ENCODE measurements at places on chromosomes 12 and 14. TPM values are rescaled to one million over a fixed set of nuclear protein-coding genes. Genes with fewer than 3 reads are reported as not detected.
A peak's percentile ranks its signal among the peaks of the same experiment; 100 is the strongest.

The WSCD2 gene
- not detected for total RNA-seq

The STAC3 gene
- 2.6 TPM for total RNA-seq

The SMOC1 gene
- total RNA-seq, result not detected

DNA sequence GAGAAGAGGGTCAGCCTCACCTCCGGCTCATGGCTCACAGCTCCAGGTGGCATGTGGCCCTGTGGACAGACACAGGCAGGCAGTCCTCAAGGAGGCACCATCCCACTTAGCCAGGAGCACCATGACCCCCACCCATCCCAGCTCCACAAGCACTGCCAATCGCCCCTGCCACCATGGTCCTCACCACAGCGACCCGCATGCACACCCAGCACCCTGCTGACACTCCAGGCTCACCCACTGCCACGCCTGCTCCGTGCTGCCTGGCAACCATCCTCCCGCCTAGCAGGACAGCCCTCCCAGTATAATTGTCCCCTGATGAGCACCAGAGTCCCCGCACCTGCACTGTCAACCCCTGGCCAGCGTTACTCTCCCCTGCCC lies 50.9 kb downstream of the TRPV4 start:
- H3K4me3 ChIP-seq, result no peak overlapping the region
- H3K27ac ChIP-seq, result no peak overlapping the region
- H3K4me1 ChIP-seq, result peaks cover 4% of the 10 kb centered on the region
- H3K27me3 ChIP-seq, result no peaks in the 10 kb centered on the region

- H3K27ac ChIP-seq, result peak overlapping the region; percentile 69
- H3K4me1 ChIP-seq, result peaks cover 56% of the 10 kb centered on the region
- no peak for DNase-seq
- H3K4me3 ChIP-seq, result peak overlapping the region; percentile 47
These were observed 3.1 kb downstream of the TMBIM6 start for GRCh38 chr12:49744363-49744885.

GRCh38 chr14:71551291-71551950 lies 380.8 kb upstream of the RGS6 start:
- no peaks in the 10 kb centered on the region for H3K27me3 ChIP-seq
- peaks cover 47% of the 10 kb centered on the region for H3K4me1 ChIP-seq
- H3K4me3 ChIP-seq, result no peak overlapping the region
- no peak overlapping the region for H3K27ac ChIP-seq

GRCh38 chr12:14923944-14924343 lies 14.4 kb downstream of the ERP27 start:
- peaks cover 16% of the 10 kb centered on the region for H3K36me3 ChIP-seq
- no peak overlapping the region for H3K27ac ChIP-seq
- no peak overlapping the region for H3K4me3 ChIP-seq
- H3K27me3 ChIP-seq, result no peaks in the 10 kb centered on the region
- H3K4me1 ChIP-seq, result peaks cover 17% of the 10 kb centered on the region
